ENCODE measurements at places on chromosomes 11 and 22.

DNA sequence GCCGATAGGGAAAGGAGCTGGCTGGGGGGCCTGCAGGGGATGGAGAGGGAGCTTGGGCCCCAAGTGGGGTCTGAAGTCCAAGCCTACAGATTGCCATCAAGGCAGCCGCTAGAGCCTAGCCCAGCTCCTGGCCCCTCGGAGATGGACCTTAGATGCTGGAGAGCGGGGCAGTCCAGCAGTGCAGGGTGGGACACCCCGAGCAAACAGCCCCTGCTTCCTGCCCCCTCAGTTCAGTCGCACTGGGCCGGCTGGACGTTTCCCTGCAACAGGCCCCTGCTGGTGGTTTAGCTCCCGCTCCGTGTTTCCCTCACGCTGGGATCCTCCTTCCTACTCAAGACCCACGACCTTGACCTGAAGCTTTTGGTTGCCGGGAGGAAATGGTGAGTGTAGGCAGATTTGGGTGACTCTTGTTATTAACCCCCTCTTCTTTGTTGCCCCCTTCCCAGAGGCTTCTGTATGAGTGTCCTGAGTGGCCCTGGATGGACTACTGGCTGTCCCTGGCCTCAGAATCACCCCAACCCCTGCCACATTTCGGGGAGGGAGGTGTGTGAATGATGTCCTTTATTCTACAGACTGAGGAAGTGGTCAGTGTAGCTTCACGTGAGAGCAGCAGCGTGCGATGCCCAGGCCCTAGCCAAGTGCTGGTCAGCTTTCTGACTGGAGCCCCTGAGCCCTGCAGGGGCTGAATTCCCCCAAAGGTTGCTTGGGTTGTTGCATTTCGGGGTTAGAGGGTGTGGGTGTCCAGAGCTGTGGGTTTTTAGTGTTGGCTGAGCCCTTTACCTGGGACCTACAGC is 2.7 kb downstream of the ST3GAL4 start:
- no peak for DNase-seq

GRCh38 chr11:96082002-96082899 is 158.3 kb upstream of the MTMR2 start:
- DNase-seq, result no peak

- DNase-seq, result no peak
Observed at GRCh38 chr11:64360448-64360921, 1.5 kb downstream of the RPS6KA4 start.

DNA sequence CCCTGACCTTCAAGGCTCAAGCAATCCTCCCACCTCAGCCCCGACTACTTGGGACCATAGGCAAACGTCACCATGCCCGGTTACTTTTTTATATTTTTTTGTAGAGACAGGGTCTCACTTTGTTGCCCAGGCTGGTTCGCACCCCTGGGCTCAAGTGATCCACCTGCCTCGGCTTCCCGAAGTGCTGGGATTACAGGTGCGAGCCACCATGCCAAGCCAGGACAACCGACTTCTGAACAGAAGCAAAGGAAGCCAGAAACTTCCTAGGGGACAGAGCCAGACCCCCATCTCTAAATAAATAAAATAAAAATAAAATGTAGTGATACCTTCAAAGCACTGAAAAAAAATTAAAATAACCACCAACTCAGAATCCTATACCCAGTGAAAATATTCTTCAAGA is 26.4 kb downstream of the C11orf58 start:
- DNase-seq, result no peak

- DNase-seq, result no peak
Observed at GRCh38 chr22:17167486-17167885, 8.4 kb upstream of the HDHD5 start.

DNA sequence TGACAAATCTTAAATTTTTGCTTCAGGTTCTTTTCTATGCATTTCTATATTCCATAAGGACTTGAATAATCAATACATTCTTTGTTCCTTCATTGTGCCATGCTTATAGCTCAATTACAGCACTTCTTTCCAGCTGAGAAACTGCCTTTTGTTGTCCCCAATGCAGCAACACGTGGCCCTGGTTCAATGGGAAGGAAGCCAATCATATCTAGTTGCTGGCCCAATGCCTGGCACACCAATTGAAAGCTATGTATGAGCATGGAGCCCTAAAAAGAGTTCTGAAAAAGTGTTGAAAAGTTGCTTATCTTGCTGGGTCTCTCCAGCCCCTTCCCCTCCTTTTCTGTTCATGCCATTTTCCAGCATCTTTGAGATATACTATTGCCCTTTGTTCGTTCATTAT is 448.0 kb upstream of the FAT3 start:
- no peak for DNase-seq
